Frontal cortex (tissue), 4 donors: ENCODE measurements at places on chromosomes 3 and 15.

- DNase-seq, result no peak
These were observed 3.4 kb upstream of the CPOX start for GRCh38 chr3:98596541-98597500.

DNA sequence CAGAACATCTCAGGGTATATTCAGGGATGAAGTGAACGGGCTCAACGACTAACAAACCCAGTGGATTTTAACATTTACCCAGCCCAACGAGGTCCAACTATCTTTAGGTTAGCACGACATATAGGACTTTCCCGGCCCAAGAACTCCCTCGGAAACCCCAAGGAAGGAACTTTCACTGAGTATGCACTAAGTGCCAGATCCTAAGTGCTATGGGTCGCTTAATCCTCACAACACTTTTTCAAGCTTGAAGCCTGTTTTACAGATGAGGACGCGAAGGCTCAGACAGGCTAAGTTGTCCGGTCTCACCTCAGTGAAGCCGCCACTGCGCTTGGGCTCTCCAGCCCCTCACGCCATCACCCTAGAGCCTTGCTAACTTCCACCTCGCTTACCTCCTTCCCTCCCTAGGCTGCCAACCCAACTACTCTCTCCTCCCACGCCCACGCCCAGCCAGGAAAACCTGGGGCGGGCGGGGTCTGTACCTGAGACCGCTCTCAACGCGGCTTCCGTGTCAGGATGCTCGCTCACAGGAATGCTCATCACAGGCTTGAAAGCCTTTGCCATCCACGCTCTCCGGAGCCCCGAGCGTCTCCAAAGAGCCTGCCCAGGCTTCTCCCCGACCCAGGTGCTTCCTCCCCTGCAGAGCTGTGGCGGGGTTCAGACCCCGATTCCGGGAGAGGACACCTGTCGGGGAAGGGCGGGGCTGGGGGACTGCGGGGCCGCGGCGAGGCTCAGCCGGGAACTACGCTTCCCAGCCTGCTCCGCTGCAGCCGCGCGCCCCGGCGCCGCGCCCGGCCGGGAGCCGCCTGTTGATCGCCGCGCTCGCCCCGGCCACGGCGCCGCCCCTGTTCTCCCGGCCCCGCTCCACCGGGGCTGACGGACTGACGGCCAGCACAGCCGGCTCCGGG lies at the start of gene TMOD2:
Gene TMOD2 (plus strand): TSS at position 806 of the 905 bp plus-strand sequence. CDS start 14,845 bp downstream, outside the sequence.
- peak; percentile 60 for DNase-seq

- DNase-seq, result no peak
These were observed 103.1 kb downstream of the LRIG1 start for GRCh38 chr3:66397745-66398144.

DNA sequence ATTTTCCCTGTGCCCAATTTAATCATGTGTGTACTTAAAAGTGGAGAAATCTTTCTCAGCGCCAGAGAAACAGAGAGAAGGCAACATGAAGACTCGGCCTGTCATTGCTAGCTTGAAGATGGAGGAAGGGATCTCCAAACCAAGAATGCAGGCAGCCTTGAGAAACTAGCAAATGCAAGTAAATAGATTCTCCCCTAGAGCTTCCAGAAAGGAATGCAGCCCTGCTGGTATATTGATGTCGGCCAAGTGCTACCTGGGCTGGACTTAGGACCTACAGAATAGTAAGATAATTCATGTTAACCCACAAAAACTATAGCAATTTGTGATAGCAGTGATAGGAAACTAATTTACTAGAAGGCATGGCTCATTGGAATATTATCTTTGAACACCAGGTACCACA lies 150.9 kb upstream of the ABI3BP start:
- no peak for DNase-seq

DNA sequence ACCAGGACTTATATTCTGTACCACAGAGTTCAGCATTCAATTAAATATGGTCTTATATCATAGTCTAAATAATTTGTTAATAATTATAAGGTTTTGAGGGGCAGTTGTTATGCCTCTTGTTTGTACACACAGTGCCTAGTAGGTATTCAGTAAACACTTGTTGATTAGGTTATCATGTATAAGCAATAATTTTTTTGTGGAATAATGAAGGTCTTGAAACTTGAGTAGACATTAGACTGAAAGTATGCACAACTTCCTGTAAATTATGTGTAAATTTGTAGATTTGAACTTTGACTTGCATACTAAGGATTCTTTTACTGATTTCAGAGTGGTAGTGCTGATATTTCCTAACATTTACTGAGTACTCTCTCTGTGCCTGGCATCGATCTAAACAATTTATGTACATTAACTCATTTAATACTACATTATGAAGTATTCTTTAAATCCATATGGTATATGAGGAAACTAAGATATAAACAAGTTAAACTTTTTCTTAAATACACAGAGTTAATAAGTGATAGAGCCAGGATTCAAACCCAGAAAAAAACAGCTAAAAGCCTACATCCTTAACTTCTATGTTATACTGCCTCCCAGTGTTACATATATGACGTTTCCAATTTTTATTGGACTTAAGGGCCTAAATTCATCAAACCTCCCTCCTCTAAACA lies 65.1 kb downstream of the GLCE start:
- no peak for DNase-seq

DNA sequence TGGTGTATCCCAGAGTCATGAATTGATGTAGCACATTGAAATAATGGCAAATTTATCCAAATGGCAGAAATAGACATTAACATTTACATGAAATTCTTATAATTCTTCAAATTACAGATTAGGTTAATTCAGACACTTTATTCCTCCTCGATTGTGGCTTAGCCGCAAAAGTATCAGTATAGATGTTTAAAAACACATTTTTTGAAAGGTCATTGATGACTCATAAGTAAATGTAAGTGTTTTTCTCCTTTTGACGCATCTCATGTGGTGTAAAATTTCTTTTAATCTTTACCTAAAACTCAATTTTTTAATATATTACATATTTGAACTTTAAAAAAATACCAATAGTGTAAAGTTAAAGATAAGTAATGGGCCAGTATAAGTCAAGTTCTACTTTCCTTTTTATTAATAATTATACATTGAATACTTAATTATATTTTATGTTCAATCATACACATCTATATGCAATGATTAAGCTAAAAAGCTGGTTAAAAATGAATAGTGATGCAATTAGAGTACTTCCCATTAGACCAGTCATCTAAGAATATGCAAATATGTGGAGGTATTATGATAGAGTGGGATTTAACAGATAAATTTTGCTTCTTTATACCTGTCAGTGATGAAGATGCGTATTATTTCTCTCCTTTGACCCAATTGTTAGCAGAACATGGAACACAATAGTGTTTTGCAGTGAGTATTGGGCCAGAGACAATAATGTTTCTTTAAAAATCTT lies 678.1 kb upstream of the DPPA4 start:
- DNase-seq, result no peak

DNA sequence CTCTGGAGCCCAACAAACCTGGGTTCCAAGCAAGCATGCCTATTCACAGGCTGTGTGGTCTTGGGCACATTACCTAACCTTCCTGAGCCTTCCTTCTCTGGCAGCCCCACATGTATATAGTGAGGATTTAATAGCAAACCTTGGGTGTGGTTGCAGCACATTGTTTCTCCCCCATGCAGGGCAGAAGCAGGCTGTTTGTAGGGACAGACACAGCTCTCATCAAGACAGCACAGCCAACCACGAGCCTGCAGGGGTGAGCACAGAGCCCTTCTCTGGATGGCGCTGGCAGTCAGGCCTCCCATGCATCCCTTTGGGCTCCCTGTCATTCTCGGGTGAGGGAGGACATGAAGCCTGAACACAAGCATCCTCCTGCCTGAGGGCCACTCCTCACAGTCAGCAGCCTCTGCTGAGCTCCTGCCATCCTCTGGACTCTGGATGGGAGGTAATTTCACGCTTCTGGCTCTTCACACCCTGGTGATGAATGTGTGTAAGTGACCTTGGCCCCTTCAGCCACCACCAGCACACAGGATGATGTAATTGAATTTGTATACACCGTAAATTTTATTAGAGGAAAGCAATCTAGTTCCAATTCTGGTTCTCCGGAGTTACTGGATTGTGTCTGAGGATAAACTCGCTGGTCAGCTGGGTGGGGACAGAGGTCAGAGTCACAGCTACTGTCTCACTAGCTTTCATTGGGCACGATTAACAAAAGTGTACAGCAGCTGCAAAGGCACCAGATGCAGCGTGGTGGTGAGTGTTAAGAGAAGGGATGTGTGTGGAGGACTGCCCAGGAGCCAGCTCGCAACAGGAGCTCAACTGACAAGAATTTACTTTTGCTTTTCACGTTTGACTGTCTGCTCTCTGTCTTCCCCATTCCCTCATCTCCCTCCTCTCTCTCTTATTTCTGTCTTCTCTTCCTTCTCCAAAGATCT lies 118.1 kb downstream of the CLSTN2 start:
- DNase-seq, result no peak
